ENCODE measurements at places on chromosomes 4 and X.

DNA sequence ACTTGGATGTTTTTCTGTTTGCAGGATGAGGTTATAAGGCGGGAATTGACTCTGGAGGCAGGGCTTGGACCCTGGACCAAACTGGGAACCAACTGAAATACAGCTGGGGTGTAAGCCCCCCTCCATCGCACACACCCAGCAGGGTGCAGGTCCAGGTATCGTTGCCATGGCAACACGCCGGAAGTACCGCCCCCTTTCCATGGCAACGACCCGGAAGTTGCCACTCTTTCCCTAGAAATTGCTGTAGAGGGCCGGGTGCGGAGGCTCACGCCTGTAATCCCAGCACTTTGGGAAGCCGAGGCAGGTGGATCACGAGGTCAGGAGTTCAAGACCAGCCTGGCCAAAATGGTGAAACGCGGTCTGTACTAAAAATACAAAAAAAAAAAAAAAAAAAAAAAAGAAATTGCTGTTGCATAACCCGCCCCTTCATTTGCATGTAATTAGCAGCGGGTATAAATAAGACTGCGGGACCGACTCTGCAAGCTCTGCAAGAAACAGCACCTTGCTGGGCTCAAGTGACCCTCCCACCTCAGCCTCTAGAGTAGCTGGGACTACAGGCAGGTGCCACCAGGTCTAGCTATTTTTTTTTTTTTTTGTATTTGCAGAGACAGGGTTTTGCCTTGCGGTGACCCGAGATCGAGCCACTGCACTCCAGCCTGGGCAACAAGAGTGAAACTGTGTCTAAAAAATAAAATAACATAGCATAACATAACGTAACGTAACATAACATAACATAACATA lies 139.6 kb downstream of the CRLF2 start:
- DNase-seq: no peak

GRCh38 chrX:43655151-43656004 lies 721 bp upstream of the MAOA start:
- DNase-seq: peak; percentile 8

GRCh38 chr4:169009286-169010124 lies 550 bp downstream of the CBR4 start:
- peak; percentile 69 for DNase-seq

DNA sequence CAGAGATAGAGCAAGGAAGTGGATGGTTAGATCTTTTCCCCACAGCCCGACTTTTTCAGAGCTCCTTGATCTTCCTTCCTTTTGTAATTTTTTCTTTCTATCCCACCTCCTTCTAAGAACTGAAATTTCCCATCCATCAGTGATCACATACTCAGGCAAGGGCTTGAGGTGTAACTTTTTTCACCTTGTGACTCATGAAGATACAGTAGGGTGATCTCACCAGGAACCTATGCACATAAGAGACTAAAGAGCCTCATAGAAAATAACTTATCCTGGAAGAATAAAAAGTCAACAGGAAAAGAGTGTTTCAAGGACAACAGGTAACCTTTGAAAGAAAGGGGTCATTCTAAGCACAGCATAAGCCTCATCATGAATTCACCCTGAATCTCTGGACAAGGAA lies 131.2 kb upstream of the HCCS start:
- no peak for DNase-seq

Measured in SK-MEL-5 (cell line).